ENCODE measurements at places on chromosomes 4 and X. TPM values are rescaled to one million over a fixed set of nuclear protein-coding genes. Genes with fewer than 3 reads are reported as not detected.

DNA sequence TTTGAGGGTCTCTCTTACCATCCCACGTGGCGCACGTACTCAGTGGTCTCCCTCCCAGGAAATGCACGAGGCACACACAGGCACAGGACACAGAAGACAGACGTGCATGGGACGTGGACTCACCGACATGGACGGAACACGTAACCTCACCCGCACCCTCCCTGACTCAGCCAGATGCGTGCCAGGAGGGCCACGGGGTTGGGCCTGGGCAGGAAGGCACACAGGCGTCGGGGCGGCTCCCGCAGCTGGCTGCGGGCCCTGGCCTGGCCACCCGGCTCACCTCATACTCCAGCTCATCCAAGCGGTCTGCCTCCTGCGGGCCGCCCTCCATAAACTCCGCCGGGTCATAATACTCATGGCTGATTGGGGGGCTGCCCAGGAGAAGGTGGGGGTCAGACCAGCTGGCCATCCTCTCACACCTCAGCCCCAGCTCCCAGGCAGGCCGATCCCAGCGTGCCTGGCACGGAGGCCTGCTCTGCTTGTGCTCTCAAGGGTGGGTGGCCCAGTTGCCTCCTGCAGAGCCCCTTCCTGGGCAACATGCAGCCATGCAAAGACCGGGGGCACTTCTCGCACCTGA is 12.6 kb downstream of the SSR4 start:
- H3K27me3 ChIP-seq, result no peaks in the 10 kb centered on the region
- H3K4me1 ChIP-seq, result no peaks in the 10 kb centered on the region
- no peak overlapping the region for H3K4me3 ChIP-seq
- H3K36me3 ChIP-seq, result no peaks in the 10 kb centered on the region

DNA sequence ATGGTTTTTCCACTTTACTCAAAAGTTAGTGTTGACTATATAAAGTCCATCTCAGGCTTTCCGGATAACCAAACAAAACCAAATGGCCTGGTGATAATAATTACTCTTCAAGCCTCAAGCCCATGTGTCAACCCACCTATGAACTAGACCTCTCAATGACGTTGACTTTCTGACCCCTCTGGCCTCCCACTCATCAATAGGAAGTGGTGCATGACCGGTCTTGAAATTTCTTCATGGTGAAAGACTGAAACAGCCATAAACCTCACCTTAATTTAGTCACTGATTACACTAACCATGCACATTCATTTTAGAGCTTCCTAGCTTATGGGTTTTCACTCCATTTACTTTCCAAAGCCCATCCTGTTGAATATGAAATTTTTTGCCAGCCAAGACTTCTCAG is 276.0 kb downstream of the KLHL13 start:
- H3K4me1 ChIP-seq, result no peaks in the 10 kb centered on the region
- no peak for DNase-seq
- no peak overlapping the region for H3K27ac ChIP-seq
- H3K36me3 ChIP-seq, result no peaks in the 10 kb centered on the region
- no peak overlapping the region for H3K4me3 ChIP-seq
- no peaks in the 10 kb centered on the region for H3K27me3 ChIP-seq

DNA sequence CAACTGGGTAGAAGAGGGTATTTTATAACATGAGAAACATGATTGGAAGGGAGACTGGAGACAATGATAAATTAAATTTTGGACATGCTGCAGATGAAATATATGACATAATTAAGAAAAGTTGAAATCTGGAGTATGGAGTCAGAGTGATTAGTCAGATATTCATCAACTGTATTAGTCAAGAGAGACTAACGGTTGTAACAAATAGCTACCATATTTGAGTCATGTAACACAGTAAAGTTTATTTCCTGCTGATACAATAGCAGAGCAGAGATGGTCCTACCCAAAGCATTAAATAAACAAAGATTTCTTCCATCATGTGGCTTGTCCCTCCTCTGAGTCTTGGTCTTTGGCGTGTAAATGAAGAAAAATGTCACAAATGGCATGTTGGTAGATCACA is 321.3 kb downstream of the GALNTL6 start:
- DNase-seq, result no peak
- no peak overlapping the region for H3K27ac ChIP-seq
- no peaks in the 10 kb centered on the region for H3K4me1 ChIP-seq
- no peaks in the 10 kb centered on the region for H3K27me3 ChIP-seq

The STPG2 gene
- not detected for total RNA-seq

GRCh38 chr4:181524499-181524898 is 718.7 kb upstream of the TENM3 start:
- H3K36me3 ChIP-seq, result no peaks in the 10 kb centered on the region
- H3K27me3 ChIP-seq, result peaks cover 6% of the 10 kb centered on the region
- H3K4me3 ChIP-seq, result no peak overlapping the region

GRCh38 chr4:2254665-2255500 is 7.0 kb downstream of the MXD4 start:
- H3K27ac ChIP-seq, result no peak overlapping the region
- H3K36me3 ChIP-seq, result no peaks in the 10 kb centered on the region
